ENCODE measurements at places on chromosomes 2 and 18. TPM values are rescaled to one million over a fixed set of nuclear protein-coding genes. Genes with fewer than 3 reads are reported as not detected.

- DNase-seq = no peak
Measured at GRCh38 chr2:105842555-105842954, 97.8 kb downstream of the NCK2 start.

OSBPL1A gene
- 14.8 TPM for total RNA-seq

- peak; percentile 43 for DNase-seq
Measured at GRCh38 chr2:189287982-189288521, 108.5 kb upstream of the COL5A2 start.

- DNase-seq = no peak
Measured at GRCh38 chr2:85438201-85439024, 19.9 kb downstream of the SH2D6 start.

DNA sequence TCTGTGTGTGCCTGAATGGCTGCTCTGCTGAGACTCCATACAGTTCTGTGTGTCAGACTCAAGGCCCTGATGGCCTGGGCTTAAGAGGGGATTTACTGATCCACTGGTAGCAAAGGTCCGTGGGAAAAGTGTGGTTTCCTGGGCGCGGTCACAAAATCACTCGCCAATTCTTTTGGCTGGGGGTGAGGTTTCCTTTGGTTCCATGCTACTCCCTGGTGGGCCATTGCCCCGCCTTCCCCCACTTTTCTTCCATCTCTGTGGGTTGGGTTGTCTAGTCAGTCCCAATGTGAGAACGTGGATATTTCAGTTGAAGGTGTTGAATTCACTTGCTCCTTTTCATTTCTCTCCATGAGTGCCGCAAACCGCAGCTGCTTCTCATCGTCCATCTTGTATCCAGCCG is 162.7 kb upstream of the NRXN1 start:
- DNase-seq = no peak

DNA sequence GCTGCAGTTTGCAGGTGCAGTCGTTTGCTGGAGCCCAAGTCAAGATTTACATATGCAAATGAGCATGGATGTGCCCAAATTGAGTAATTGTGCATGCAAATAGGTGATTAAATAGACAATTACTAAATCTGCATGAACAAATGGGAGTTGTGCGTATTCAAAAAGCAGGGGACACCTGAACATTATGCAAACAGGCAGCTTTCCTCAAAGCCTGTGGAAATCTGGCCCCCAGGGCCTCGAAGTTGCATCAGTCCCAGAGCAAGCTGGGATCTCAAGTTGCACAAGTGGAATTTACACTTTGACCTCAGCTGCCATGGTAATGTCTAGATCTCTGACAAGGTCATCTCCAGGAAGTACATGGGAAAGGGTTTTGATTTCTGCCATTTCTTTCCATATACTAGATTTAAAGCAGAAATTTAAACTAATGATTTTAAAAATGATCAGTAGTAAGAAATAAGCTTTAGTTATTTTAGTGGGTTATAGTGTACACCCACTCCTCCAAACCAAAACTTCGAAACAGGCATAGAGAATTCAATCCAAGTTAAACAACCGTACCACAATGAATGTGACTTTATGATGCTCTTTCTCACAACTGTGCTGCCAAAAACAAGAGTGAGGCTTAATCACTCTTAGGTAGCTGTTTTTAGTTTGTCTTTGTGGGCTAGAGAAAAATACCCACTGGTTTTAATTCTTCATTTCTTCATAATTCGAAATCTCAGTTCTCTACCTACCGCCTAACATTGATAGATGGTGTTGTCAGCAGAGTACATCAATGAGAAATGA is 110.7 kb downstream of the RND3 start:
- DNase-seq = no peak

PCARE gene
- total RNA-seq = under 0.01 TPM

GRCh38 chr2:9914384-9915065 is 37.0 kb upstream of the GRHL1 start:
- no peak for DNase-seq

GRCh38 chr2:86686905-86687304 is 33.2 kb upstream of the RMND5A start:
- no peak for DNase-seq

- no peak for DNase-seq
Measured at GRCh38 chr2:236550701-236551465, 18.7 kb upstream of the ACKR3 start.

DNA sequence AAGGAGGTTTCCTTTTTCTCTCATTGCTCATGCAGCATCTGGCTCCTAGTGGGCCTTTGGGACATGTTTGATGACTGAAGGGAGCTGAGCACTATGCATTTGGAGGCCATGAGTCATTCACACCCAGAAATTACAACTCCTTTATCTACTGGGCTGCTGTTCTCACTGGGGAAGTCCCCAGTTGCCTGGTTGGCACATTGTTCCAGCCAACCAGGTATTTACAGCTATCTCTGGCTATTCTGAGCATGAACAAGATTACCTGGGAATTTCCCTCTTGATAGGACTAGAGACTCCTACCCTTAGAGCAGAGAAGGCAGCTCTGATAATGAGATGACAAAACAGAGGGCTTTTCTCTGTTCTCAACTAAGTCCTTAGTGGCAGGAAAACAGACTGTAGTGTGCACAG is 206.5 kb downstream of the SETBP1 start:
- DNase-seq = no peak

DNA sequence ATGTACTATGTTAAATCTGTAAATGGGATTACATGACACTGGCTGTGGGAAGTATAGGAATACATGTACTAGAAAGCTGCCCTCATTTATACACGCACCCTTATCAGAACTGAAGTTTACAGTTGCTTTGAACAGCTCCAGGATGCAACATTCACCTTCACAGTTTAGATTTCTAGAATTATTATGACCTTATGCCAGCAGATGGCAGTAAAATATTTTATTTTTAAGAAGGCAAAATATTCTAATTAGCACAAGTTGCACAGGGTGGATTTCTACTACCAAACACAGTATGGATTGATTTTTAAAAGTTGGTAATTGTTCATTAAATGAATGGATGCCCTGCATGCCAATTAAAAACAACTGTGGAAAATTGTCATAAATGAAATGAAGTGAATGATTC is 670.4 kb downstream of the KCNJ3 start:
- peak; percentile 5 for DNase-seq

- DNase-seq = no peak
Measured at GRCh38 chr2:163475815-163476214, 260.0 kb downstream of the FIGN start.

- no peak for DNase-seq
Measured at GRCh38 chr18:56368066-56368465, 270.3 kb downstream of the TXNL1 start.

ALPG gene
- total RNA-seq = under 0.01 TPM

DNA sequence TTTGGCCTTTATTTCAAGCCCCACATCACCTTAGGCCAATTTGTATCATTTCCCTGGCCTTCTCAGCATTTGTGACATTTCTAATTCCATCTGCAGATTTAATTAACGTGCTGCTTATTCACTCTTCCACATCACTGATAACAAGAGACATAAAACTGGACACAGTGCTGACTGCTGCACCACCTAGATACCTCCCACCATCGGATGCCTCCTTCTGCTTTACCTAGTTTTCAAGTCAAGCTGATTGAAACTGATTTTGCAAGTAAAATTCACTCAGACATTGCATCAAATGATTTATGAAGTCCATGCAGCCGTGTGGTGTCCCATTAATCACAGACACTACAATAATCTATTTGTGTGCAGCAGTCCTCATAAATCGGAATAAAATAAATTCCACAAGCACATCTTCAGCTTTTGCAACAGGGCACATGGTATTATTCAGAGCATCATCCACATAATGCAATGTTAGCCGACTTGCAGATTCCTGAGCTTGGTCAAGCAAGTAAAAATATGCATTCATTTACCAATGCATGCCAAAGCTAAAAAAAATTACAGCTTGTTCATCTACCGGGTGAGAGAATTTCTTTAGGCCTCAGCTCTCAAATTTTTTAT is 15.9 kb upstream of the CRIM1 start:
- DNase-seq = no peak

MAL gene
- total RNA-seq = 0.54 TPM

ANKRD23 gene
- 6.2 TPM for total RNA-seq

- DNase-seq = peak; percentile 54
Measured at GRCh38 chr2:136527560-136527959, 237.8 kb upstream of the THSD7B start.

CAPN13 gene
- under 0.01 TPM for total RNA-seq

GRCh38 chr2:134999521-134999920 is 47.7 kb downstream of the MAP3K19 start:
- no peak for DNase-seq

UNC80 gene
- total RNA-seq = under 0.01 TPM

- peak; percentile 19 for DNase-seq
Measured at GRCh38 chr2:239035361-239035814, 187.5 kb downstream of the TWIST2 start.

- no peak for DNase-seq
Measured at GRCh38 chr2:74426181-74426758, 4.7 kb downstream of the WDR54 start.

GRCh38 chr2:46800625-46801349 is 114.8 kb downstream of the MCFD2 start:
- no peak for DNase-seq

GRCh38 chr18:32368170-32368569 is 102.5 kb downstream of the GAREM1 start:
- no peak for DNase-seq

GRCh38 chr2:105969552-105969951 is 224.5 kb downstream of the UXS1 start:
- no peak for DNase-seq

GRCh38 chr2:211941216-211941747 is 597.3 kb downstream of the ERBB4 start:
- DNase-seq = no peak

DNA sequence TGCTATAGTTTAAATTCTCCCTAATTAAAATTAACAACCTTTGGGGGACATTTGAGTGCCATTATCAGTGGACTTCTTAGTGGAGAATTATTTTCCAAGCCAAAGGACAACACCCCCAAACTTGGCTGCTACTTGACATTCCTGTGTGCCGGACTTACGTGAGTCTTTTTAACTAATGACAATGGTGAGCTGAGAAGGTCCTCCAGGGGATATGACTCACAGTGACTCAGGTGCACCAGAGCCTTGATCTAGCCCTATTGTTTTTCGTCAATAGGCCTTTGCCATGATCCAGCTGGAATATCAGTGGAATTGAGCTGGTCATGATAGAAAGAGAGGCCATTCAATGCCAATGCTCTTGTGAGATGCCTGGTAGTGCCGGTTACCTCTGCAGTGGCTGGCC is 118.1 kb upstream of the CXCR4 start:
- no peak for DNase-seq

Data from hematopoietic multipotent progenitor cell (in vitro differentiated cells).